Daoy (cell line): ENCODE measurements at places on chromosomes 1 and 21.

GRCh38 chr1:225685476-225686176 is 32.7 kb upstream of the ENAH start:
- DNase-seq: no peak

GRCh38 chr1:91502672-91503184 is 2.1 kb downstream of the CDC7 start:
- DNase-seq: peak; percentile 25

DNA sequence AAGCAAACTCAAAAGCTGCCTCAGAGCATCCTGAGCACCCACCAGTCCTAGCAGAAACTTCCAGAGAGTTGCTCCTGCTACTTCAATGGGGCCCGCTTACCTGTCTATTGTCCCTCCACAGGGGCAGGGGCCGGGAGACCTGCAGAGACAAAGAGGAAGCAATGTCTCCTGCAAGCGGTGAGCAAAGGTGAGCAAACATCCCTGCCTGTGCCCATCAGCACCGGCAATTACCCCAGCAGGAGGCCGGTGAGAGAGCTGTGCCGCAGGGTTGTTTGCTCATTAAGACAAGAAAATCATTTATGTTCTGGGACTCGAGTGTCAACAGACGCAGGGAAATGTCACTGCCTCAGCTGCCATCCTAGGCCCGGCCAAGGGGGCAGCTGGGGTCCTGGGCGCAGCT is 53.8 kb upstream of the TARDBP start:
- no peak for DNase-seq

GRCh38 chr1:57820356-57821095 is 396.7 kb upstream of the DAB1 start:
- DNase-seq: no peak

DNA sequence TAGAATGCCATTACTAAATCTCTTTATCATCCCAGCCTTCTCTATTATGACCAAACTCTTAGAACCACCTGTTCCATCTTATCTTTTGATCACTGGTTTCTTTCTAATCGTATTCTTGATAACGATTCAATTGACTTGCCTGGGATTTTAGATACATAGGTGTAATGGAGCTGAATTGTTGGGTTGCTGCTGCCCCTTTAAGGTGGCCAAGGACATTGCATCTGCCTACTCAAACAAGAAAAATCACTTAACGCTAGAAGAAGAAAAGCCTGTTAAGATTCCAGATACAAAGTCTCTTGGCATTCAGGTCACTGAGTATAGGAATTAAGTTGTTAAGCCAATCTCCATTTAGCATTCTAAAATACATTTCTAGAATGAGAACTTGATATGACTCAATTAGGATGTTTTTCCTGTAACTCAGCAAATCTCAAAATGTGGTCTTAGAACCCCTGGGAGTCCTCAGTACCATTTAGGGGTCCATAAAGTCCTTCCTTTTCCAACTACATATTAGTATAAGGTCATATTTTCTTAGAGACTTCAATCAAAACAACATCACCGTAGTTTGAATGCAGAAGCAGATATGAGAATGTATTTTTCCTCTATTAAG is 12.4 kb downstream of the NEXN start:
- DNase-seq: peak; percentile 62

DNA sequence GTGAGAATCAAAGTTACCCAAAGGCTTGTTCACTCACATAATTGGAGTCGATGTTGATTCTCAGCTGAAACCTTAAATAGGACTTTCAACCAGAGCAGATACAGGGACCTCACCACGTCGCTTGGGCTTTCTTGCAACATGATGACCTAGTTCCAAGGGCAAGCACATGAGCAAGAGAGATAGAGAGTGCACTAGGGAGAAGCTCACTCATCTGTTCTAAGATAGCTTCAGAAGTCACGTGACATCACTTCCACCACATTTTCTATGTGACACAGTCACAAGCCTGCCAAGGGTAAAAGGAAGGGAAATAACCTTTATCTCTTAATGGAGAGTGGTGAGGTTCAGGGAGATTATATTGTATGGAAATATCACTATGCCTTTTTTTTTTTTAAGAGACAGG is 470.1 kb upstream of the PLXNA2 start:
- DNase-seq: no peak

DNA sequence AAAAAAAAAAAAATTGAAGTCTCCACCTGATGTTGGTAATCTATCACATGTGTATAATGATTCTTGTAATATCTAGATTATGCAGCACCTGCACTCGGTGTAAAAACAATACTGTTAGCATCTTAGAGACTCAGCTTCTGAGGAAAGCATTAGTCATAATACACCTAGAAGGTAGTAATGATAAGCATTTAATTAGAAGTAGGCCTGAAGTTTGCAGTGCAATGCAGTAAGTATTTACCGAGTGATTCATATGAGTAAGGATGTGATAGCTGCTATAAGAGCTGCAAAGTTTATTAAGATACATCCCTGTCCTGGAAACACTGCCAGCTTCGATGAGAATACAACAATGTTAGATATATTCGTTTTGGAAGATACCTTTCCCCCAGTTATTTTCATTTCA is 196.4 kb downstream of the GREM2 start:
- DNase-seq: no peak

DNA sequence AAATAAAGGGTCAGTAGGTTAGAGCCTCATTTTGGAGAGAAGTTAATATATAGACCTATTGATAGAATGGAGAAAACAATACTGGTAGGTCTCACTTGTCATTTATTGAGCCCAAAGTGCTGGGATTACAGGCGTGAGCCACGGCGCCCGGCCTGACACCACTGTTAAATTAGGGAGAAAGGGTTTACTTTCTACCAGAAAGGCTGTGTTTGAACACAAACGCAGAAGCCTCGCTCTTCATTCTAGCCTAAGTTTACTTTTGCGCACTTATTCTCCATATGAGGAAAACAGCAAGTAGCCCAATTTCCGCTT is 710 bp upstream of the PRPF3 start:
- no peak for DNase-seq

DNA sequence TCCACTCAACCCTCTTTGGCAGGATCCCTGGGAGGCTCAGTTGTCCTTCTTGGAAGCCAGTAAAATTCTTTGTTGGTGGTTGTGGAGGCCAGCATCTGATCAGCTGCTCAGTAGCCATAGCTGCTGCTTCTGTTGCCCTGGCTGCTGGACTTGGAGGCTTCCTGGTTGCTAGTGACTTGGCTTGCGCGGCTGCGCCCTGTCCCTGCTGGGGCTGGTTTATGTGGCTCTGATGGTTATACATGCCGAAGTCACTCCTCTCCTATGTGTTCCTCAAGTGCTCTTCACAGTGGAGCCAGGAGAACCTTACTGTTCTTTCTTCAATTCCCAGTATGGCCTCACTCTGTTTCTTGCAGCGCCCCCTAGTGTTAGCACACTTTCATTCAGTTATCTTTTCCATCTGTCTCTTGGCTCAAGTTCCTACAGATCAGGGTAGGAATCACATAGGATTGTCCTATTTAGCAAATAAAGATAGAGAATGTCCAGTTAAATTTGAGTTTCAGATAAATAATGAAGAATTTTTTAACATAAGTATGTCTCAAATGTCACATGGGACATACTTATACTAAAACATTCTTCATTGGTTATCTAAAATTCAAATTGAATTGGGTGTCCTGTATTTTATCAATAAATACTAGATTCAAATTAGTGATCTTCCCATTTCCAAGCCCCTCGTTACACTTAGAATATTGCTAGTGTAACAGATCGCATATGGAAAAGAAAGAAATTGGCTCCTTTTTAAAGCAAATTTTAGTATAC is 176.5 kb downstream of the TGFB2 start:
- DNase-seq: peak; percentile 52

DNA sequence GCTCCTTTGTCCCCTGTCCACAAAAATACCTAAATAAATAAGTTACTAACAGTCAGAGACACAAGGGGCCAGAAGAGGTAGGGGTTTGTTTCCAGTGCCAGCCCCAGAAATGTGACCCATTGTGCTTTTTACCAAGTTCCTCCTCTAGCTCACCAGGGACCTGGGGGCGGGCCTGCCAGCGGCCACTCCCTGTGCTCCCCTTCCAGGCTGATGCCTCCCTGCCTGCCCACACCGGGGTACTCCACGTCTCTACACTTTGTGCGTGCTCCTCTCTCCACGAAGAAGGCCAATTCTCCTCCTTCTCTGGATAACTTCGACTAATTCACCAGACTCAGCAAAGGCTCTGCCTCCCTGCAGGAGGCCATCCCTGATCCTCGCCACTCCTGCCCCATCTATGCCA is 72.1 kb downstream of the BCAR3 start:
- DNase-seq: no peak

DNA sequence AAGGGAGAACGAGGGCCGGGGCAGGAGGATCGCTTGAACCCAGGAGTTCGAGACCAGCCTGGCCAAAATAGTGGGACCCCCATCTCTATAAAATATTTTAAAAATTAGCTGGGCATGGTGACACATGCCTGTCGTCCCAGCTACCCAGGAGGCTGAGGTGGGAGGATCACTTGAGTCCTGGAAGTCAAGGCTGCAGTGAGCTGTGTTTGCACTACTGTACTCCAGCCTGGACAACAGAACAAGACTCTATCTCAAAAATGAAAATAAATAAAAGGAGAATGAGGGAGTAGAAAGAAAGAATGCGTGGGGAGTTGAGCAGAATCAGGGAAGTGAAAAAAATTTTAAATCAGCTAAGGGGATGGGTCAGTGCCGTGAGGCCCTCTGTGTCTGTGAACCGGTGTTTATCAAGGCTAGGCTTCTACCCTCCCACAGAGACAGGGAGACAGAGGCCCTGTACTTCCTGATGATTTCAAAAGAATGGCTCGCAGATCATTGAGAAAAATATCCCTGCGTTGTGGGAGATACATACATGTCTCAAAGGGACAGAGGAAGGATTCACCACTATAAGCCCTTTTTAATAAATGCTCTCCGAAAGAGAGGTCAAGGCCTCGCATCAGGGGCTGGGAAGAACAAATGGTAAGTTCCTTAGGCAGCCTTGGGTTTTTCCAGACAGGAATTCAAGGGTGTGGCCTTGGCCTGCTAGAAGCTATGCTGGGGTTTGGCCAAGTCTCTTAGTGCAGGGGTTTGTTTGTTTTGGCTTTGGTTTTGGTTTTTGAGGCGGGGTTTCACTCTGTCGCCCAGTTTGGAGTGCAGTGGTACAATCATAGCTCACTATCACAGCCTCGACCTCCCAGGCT is 20.7 kb downstream of the IL10RB start:
- peak; percentile 77 for DNase-seq

GRCh38 chr21:16113052-16113715 is 383.4 kb downstream of the USP25 start:
- no peak for DNase-seq

DNA sequence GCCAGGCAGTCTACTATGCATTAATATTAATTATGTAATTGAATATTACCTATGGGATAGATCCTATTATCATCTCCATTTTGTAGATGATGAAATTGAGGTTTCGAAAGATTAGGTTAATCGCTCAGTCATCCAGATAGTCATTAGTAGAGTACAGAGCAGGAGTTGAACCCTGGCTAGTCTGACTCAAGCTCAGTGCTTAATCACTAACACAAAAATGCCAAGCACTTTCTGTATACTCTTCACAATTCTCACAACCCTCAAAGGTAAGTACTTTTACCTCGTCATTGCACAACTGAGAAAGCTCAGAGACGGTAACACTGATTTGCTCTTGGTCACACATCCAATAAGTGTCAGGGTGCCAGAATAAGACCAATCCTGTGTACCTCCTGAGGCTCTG is 280.2 kb upstream of the PLXNA2 start:
- DNase-seq: no peak

DNA sequence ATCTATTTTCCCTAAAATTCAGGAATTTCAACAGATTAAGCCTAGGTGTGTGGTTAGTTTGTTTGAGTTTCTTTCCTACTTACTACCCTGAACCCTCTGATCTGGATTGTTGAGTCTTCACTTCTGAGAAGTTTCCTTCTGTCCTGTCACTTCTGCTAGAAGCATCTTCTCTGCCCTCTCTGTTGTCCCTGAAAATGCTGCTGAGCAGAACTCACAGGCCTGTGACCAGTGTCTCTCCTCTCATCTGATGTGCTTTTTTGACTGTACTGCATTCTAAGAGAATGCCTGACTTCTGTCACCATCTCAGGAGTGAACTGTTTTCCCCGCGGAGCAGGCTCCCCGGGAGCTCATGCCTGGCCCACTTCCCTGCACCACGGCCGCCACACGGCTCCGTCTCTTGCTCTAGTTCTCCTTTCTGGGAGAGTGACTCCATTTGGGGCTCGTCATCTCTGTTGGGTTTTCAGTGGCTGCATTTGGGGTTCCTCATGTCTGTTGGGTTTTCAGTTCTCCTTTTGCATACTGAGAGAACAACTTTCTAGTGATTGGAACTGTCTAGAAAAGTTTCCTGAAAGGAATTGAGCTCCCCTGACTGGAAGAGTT is 77.9 kb downstream of the POFUT2 start:
- no peak for DNase-seq

DNA sequence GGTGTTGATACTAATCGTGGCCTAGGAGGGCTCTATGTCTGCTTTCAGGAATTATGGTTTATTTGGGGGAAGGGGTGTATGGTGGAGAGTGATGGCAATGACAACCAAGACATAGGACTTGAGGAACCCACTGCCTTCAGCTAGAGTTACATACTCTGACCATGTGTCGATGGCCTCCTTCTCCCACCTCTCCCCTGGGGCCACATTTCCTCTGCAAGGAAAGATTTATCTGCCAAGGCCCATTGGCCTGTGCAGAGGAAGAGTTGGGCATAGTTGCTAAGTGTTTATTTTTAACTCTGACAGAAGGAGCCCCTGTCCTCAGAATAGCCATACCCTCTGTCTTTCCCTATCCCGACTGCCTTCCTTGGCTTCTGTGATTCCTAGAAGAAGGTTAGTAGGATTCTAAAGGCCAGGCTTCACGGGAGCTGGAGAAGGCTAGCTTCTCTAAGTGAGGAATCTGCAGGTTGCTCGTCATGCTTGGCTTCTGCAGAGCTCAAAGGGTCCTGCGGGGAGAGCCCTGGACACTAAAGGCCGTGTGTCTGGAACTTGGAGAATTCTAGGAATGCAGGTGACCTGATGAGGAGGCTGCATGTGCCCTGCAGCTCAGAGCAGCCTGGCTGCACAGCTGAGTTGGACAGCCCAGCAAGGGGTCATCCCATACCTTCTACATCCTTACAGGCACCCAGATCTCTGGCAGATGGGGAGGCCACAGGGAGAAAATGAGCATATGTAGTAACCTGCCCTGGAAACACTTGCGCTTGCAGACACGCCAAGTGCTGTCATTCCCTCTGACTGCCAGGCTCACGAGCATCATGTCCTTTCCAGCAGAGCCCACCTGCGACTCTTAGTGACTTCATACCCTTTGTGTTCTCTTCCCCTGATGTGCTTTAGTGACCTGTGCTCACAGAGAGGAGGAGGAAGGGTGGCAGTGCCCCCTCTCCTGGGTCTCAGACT is 9.7 kb downstream of the MAPKAPK2 start:
- DNase-seq: no peak

- no peak for DNase-seq
These were observed 66.7 kb downstream of the AK5 start for GRCh38 chr1:77348549-77348948.

- no peak for DNase-seq
These were observed 7.4 kb downstream of the ENTREP3 start for GRCh38 chr1:155247667-155248553.

GRCh38 chr1:99472893-99473292 is 173.0 kb upstream of the PALMD start:
- DNase-seq: no peak

DNA sequence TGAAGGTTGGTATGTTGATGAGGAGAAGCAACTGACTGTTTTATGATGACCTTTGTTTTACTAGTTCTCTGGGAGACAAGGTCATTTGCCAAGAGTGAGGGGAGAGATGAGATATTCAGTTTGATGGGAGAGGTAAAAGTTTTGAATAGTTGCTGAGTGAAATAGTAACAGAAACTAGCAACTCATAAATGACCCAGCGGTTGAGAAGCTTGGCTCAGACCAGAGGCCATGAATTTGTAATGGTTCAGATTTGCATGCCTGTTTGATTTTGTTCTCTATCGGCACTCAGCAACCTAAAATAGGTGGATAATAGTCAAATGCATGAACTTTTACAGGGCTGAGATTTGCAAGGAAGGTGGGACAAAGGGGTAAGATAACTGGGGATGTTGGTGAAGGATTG is 6.6 kb downstream of the CCDC30 start:
- DNase-seq: no peak
